ENCODE measurements at places on chromosomes 16 and 17.

DNA sequence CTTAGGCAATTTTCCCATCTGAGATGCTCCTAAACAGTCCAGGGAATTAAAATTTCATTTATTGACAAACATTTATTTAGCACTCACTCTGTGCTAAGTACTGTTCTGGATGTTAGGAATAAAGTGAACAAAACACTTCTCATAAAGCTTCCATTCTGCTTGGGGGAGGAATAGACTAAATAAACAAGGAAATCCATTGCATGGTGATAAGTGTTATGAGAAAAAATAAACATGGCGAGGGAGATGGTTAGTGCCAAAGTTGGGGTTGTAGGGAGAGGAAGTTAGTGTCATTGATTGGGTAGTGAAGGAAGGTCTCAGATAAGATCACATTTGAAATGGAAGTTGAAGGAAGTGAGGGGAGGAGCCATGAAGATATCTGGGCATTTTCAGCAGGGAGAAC lies 72.2 kb upstream of the CES5A start:
- ATAC-seq = no peak

- no peak for ATAC-seq
Measured at GRCh38 chr17:7064261-7064660, 15.8 kb downstream of the CLEC10A start.

DNA sequence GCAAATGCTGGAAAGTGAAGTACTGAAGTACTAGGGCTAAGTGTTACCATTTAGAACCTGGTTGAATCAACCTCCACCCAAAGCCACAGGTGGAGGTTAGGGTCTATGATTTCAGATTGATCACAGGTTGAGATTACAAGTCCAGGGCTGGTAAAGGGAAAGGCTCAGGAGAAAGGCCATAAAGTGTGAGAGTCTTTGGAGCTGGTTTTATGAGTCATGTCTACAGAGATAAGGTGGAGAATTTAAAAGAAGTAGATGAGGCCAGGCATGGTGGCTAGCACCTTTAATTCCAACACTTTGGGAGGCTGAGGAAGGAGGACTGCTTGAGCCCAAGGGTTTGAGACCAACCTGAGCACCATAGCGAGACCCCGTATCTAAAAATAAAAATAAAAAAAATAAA lies 221.7 kb upstream of the CDH11 start:
- no peak for ATAC-seq

- no peak for ATAC-seq
Measured at GRCh38 chr16:75644240-75645012, 3.0 kb downstream of the KARS1 start.

DNA sequence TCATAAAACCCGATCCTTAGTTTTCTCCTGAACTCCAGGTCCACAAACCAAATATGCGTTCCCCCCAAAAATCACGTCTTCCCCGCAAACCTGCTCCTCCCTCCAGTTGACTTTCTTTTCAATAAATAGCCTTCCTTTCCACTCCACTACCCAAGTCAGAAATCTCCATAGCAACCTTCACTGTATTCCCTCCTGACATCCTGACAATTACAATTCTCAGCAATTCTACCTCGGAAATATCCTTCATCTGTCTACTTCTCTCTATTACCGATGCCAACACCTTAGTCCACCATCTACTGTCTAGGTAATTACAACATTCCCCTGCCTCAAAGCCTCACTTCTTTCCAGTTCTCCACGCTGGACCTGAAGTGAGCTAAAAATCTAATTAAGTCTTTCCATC lies 50.7 kb downstream of the SMURF2 start:
- no peak for ATAC-seq

GRCh38 chr16:82524976-82525375 lies 101.8 kb upstream of the CDH13 start:
- no peak for ATAC-seq

DNA sequence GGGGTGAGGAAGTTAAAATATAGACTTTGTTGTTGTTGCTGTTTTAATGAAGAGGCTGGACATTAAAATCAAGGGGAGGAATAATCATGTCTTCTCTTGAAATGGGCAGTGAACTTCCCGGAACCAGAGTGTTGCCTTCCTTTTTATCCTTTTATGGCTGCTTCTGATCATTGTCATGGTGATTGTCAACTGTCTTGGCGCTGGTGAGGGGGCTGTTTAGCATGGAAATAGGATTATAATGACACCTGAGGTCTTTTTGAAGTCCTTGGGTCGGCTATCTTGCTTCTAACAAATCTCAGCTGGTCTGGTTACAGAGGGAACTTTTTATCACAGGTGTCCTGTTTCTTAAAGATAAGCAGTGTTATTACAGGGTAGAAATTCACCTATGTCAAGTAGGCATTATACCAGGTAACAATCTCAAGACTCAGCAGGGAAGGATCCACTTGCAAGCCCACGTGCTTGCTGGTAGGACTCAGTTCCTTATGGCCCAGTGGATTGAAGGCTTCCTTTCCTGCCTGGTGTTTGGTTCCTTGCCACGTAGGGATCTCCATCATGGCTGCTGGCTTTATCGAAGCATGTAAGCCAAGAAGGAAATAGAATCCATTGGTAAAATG lies 349.3 kb downstream of the WWOX start:
- no peak for ATAC-seq

DNA sequence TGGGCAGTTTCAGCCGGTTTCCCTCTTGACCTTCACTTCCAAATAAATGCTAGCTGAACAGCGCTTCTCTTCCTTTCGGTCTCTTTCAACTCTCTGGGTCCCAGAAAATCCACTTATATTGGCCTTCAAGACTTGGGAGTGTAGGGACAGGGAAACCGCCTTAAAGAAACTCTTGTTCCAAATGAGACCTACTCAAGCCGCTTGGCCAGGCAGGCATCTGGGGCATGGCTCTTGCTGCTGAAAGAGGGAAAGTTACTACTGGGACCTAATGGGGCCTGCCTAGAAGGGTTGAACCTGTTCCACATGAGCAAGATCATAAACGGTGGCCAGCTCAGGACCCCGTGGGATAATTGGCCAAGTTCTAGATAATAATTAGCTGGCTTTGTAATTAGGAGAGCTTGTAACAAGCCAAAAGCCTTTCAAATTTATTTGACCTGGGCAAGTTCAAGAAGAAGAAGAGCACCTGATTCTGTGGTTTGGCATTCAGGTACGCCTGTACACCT lies 13.2 kb downstream of the CDH1 start:
- ATAC-seq = no peak

DNA sequence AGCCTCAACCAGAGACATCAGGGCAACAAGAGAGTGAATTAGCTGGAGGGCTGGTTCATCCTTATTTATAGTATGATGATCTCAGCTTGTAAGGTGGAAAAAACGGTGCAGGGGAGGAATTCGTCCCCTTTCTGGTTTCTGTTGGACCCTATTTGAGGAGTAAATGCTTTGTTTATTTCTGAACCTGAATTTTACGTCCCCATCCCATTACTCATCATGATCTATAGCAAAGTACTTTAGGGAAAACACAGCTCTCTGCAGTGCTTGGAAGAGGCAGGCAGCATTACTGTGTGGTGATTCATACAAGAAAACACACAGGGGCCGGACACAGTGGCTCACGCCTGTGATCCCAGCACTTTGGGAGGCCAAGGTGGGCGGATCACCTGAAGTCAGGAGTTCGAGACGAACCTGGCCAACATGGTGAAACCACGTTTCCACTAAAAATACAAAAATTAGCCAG lies 8.0 kb upstream of the VAT1L start:
- no peak for ATAC-seq

DNA sequence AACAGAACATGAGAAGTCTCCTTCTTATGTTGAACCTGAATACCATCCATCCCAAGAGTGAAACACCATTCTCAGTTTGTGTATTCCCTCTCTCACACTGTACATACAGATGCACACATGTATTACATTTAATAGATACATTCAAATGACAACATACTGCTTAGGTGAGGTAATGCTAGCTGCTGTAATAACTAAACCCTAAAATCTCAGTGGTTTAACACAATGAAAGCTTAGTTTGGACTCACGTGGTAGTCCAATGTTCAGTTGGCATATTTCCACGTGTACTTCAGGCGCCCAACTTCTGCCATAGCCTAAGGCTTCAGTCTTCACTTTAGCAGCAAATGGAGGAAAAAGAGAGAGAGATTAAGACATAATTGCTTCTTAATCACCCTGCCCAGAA lies 351.1 kb upstream of the PMFBP1 start:
- no peak for ATAC-seq

DNA sequence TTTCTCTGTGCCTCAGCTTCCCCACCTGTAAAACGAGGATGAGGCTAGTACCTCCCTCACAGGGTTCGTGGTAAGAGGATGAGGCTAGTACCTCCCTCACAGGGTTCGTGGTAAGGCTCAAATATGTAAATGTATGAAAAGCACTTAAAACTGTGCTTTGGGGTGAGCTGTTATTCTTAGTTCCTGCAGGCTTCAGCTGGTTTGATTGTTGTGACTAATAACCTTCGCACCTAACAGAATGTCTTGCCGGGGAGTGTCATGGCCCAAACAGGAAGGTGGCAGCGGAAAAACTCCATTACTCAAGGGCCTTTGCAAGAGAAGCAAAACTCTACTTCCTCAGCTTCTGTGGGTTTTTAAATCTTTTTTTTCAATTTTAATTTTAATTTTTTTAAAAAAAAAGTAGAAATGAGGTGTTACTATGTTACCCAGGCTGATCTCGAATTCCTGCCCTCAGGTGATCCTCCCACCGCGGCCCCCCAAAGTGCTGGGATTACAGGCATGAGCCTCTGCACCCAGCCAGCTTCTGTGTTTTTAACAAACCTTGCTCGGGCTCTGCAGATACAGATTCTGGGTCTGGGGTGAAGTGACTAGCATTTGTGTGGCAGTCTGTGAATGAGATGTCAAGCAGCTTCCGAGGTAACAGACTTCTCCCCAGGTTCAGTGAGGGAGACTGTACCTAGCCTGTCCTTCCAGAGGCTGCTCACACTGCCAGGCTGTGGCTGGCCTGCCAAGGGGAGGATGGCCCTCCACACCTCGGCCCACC lies 103.0 kb downstream of the RAB11FIP4 start:
- no peak for ATAC-seq

GRCh38 chr16:67386861-67387455 lies 6.3 kb downstream of the TPPP3 start:
- no peak for ATAC-seq

DNA sequence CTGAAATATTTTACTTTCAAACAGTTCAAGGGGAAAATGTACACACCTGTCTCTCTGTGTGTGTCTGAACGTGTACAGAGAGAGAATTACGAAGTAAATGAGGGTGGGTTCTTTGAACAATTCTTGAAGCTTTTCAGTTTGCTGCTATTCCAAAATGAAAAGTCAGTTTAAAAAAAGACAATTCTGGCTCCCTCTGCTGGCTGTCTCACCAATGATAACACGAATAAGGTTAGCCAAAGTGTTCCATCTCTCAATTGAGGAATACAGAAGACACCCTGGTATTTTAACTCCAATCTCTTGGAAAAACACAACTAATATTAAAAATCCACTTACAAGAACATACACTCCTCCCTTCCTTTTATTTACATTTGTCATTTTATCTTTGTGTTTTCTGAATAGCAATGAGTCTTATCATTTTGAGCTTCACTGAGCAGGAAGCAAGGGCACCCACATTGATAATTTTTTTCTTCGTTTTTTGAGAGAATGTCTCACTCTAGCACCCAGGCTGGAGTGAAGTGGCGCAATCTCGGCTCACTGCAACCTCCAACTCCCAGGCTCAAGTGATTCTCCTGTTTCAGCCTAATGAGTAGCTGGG lies 20.5 kb downstream of the EFTUD2 start:
- ATAC-seq = no peak

DNA sequence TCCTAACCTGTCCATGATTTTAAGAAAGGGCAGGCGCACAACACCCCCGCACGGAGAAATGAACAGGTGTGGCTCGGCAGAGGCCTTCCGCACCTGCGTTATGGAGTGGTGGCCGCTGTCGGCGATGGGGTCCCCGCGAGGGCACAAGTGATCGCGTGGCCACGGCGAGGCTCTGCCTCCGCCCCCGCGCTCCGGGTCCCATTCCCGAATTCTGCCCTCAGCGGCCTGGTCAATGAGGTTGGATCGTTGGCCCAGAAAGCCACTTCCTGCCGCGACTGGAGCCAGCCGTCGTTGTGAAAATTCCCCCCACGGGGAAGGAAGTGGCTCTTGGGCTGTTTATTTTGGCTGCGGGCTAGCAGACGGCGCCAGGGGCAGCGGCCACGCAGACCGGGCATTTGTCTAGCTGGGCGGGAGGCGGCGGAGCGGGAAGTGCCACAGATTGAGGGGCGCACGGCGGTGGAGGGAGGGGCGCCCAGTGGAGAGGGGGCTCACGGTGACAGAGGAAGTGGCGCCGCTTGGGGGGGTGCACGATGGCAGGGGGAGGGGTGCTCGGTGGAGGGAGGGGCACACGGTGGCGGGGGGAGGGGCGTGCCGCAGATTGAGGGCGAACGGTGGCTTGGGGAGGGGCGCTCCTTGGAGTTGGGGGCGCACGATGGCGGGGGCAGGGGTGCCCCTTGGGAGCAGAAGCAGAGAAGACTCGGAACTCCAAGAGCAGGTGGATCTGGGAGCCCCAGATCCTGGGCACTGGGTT lies 25.0 kb downstream of the MRC2 start:
- ATAC-seq = peak; percentile 44

GRCh38 chr17:57080718-57081117 lies 4.3 kb upstream of the AKAP1 start:
- no peak for ATAC-seq

DNA sequence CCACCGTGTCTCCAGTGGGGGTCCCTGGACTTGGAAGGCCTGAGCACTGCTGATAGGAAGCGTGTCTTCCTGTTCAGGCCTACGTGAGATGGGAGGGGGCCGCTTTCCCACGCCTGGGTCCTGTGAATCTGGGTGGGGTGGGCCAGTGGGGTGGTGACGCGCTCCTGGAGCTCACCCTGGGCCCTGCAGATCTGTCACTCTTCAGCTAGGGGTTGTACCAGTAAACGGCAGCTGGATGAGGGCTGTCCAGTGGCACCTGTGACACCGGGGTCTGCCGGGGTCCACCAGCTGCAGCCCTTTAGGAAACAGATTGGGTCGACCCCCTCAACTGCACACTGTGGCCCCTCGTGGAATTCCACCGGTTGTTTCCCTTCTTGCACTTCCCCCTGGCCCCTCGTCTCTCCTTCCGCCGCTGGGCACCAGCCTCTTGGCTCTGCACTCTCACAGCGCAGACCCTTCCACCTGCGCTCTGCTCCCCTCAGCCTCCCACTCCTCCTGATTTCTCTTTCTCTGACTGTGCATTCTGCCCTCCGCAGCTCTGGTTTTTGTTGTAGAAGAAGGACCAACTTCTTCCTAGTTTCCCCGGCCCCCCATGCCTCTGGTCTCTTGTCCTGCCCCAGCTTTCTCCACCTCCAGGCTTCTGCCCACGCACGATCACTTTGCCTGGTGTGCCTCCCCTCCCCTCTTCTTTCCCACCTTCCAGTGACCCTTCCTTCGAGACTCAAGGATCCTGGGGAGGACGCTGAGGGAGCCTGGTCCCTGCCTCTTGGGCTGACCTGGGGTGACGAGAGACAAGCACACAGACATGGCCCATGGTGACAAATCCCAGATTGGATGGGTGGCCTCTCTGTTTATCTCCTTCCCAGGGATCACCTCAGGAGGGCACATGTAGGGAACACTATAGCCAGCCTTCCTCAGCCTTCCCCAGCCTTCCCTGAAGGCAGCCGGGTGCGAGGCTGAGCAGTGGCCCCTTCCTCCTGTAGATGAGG lies 4.8 kb downstream of the MRC2 start:
- no peak for ATAC-seq

- ATAC-seq = no peak
Measured at GRCh38 chr16:86580063-86580790, 1.9 kb downstream of the FOXL1 start.

Data from gastroesophageal sphincter (tissue), 4 donors.